ENCODE measurements at places on chromosomes 1 and 21. TPM values are rescaled to one million over a fixed set of nuclear protein-coding genes. Genes with fewer than 3 reads are reported as not detected.

GRCh38 chr1:162006081-162006480, 17.6 kb downstream of the OLFML2B start:
- no peak for DNase-seq

GRCh38 chr1:87325982-87326738, 2.5 kb upstream of the LMO4 start:
- no peak for DNase-seq

GRCh38 chr1:175600721-175601440, 142.5 kb downstream of the TNR start:
- no peak for DNase-seq

DNA sequence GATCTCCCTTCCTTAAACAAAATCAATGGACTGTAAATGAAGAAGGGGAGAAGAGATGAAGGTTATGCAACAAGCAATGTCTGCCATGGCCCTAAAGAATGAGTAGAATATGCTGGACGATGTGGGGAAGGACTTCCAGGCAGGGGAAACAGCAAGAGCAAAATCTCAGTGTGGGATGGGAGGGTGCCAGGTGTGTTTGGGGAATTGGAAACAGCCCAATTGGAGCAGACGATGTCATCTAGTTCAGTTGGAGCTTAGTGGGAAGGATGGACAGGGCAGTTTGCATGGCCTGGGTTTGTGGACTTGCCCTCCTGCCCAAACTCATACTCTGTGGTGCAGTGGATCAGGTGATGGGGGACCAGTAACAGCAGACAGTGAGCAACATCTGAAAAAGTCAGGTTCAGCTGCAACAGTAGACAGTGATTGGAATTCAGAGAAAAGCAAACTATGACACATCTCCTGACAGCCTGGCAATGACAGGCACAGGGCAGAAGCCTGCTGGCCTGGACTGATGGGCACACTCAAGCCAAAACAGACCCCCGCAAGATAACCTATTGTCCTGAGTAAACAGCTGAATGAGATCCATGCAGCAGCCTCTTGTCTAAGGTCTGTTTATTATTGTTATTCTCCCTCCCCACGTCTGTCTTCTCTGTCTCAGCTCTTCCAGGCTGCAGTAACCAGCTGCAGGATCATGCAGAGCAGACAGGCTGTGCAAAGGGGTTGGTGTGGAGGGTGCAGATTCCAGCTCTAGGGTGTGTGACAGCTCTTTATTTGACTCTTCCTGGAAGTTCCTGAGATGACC, 50.5 kb upstream of the PRELP start:
- DNase-seq = no peak

GRCh38 chr1:172616636-172617035, 42.3 kb upstream of the FASLG start:
- no peak for DNase-seq

DNA sequence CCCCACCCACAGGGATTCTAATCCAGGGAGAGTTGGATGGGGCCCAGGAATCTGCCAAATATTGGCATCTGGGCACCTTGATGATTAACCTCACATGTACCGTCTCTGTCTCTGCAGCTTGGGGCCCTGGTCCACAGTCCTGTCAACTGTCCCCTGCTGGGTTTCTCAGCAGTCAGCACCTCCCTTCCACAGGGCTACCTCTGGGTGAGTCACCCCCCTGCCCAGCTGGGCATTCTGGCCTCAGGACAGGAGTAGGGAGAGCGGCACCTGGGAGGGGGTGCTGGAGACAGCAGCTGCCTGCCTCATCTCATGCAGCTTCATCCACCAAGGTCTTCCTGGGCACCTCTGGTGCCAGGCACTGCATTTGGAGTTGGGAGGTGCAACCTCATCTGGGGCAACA, 100.6 kb upstream of the ACTL8 start:
- DNase-seq = no peak

Gene KCNK2
- total RNA-seq = not detected

Gene KIRREL1
- total RNA-seq = not detected

Gene ADCY10
- 0.42 TPM for total RNA-seq

Gene DNASE2B
- not detected for total RNA-seq

Gene PACC1
- 10.1 TPM for total RNA-seq

- no peak for DNase-seq
These were observed 1.5 kb downstream of the KRTAP21-3 start for GRCh38 chr21:30717105-30717504.
